Activated CD4-positive, alpha-beta T cell treated with anti-CD3 and anti-CD28 coated beads for 48 hours (primary cell): ENCODE measurements at places on chromosomes 13 and 19.

GRCh38 chr13:68124437-68125086, 894.4 kb upstream of the PCDH9 start:
- no peak for DNase-seq

DNA sequence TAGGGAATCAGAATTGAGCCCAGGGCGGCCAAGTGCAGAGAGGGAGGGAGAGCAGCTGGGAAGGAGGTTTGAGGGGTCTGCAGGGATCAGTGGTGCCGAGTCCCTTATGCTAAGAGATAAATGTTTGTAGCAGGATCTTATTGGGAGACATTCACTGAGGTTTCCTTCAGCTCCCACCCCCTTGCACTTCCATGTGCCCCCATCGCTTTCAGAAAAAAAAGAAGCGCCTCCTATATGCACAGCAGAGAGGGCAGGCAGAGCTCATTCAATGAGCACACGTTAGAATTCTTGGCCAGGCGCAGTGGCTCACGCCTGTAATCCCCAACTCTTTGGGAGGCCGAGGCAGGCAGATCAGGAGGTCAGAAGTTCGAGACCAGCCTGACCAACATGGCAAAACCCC, 28.0 kb downstream of the CYP4F2 start:
- no peak for DNase-seq

GRCh38 chr13:26707122-26708006, 53.2 kb downstream of the GPR12 start:
- DNase-seq = peak; percentile 51

DNA sequence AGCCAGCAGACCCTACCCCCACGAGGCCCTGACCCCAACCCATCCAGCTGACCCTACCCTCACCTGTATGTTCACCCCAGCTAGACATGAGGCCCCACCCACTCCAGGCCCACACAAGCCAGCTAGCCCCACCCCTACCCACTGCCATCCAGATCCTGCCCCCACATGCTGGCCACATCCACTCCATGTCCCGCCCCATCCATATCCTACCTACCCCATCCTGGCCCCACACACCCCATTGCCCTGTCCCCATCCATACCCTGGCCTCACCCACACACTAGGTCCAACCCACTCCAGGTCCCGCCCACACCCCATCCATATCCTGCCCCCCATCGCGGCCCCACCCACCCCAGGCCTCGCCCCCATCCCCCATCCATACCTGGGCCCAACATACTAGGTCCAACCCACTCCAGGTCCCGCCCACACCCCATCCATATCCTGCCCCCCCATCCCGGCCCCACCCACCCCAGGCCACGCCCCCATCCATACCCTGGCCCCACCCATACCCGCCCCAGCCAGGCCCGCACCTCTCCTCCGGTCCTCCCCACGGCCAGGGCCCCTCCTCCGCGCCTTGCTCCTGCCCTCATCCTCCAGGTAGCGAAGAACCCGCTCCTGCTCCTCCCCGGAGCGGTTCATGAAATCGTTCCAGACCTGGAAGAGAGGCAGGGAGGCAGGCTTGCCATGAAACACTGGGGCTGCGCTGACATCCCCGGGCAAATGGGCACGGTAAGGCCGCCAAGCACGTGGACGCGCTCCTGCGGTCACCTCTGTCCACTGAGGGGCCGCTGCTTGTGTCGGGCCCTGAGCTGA, 7.2 kb downstream of the RNU6-9 start:
- DNase-seq = peak; percentile 40

DNA sequence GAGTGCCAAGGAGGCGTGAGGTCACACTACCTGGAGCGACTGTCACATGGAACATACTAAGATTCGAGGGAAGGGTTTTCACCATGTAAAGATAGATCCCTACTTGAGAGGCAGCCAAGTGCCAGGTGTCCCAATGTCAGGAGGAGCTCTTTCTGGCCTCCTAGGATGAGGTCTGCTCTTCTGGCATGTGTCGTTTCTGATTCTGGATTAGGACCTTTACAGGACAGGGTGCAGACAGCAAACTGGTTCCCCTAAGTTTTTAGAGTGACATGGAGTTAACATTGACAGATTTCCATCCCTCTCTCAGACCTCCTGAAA, 75.3 kb downstream of the ZNF536 start:
- DNase-seq = no peak

DNA sequence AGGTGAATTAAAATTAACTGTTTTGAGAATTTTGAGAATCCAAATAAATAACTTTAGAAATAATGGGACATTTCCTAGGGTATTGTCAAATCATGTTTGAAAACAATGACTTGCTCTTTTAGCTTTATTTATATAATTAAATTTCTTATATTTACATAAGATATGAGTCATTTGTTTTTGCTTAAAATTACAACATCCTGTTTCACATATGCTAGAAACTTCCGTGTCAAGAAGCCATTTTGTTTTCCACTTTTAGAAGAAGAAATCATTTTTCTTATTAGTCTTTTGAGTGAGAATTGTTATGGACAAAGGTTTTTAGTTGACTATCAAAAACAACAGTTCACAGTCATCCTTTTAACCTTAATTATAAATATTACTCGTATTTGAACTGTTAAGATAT, 48.2 kb downstream of the DPY19L3 start:
- no peak for DNase-seq

- DNase-seq = peak; percentile 66
Observed at GRCh38 chr19:47093841-47094240, 19.7 kb downstream of the ZC3H4 start.

DNA sequence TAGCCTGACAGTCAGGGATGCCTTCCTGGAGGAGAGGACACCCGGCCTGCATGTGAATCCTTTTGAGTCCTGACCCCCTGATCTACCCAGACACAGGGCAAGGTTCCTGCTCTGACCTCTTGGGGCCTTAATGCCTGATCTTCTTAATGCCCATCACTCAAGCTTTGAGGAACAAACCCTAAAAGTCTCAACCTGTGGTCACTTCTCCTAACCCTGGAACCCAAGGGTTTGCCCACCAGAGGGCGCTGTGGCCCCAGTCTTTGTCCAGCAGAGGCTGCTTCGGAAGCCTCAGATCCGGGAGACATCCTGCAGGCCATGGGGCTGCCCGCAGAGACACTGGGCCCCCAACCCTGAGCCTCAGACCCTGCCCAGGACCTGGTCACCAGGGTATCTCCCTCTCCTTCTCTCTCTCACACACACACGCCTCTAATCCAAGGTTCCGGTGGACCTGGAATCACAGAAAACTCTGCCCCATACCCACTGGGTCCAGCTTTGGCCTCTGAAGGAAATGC, 9.8 kb upstream of the DPF1 start:
- peak; percentile 92 for DNase-seq

DNA sequence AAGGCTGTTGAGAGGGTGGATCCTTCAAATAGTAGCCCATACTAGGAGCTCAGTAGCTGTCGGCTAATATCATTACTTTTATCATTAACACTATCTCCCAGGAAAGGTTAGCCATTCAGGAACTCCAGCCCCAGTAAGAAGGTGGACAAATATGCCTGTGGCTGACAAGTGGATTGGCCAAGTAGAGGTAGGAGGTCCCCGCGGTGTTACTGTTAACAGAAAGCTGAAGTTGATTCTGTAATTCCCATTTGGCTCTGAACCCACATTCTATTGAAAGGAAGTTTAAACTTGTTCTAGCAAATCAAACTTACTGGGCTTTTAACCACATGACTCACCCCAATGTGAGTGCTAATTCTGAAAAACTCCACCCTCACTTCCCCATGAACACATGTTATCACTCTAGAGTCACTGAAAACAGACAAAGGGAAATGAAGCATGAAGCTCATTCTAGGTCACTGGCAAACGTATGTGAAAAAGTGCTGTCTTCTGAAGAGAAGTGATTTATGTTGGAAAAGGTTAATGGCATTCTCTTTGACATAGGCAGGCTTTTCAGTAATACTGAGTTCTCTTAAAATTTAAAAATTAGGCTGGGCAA, 273.5 kb downstream of the FGF14 start:
- DNase-seq = no peak

DNA sequence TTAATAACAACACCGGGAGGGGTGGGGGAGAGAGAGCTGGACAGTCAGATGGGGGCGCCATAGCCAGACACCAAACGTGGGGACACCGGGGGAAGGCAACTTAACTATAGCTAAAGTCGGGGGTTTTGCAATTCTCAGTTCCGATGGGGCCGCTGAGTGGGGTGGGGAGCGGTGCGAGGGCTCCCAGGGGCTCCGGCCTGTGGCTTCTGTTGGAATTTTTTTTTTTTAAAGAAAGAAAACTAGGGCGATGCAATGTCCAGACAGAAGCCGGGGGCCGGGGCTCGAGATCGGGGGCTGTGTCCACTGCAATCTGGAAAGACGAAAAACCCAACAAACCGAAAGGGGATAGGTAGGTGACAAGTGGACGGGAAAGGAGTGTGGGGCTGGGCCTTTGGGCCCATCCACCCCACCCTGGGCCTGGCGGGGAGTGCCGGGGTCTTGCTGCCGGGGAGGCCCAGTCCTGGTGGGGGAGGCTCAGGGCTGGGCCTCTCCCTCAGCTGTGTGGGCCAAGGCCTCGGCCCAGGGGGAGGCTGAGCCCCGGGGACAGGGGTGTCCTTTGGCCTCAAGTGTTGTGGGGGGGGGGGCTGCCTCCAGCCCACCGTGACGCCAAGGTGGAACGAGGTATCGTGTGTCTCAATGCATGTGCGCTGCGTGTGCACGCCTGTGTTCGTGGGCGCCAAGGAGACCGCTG, 17.3 kb downstream of the PRKCSH start:
- DNase-seq = no peak

DNA sequence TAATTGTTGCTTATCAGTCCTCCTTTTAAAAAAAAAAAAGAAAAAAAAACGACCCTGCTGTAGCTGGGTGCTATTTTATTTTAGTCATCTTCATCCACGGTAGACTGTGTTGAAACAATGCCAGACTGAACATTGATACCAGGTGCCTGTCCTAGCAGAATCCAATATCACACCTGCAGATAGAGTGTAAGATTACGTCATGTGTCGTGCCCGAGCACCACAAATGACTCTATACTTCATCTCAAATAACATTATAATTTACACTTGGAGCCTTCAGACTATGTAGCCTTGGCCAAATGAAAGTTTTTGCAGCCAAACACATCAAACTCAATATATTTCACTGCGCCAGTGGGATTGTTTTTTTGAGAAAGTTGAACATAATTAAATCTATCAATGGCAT, 410.6 kb downstream of the FGF9 start:
- no peak for DNase-seq

DNA sequence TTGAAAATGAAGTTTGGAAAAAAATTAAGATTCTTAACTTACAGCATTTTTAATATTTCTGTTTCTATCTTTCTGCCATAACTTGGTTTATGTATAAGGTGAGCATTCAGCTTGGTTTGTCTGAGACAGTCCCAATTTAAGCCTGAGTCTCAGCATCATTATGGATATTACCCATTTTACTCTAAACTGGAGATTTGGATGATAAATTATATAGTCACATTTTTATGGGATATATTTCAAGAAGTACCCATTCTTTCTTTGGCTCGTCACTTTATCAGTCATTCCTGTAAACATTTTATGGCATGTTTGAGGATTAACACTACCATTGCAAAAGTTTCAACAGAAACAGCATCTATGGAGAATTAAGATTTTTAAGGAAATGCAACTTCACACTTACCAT, 1129.0 kb upstream of the PCDH9 start:
- DNase-seq = no peak

DNA sequence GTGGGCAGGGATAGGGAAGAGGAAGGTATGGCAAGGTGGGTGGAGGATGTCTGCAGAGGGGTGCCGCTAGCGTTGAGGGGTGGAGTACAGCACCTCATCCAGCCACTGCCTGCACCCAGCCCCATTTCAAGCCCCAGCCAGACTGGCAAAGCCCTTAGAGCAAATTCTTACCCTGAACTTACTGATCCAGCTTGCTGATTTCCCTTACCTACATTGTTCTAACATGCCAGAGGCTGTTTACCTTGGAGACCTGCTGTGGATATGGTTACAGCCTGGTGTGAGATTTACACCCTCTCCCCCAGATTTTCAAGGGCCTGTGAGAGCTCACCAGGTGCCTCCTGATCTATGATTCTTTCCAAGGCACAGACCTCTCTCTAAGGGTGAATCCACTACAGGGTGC, 86.0 kb downstream of the ZNF726 start:
- DNase-seq = no peak

- DNase-seq = no peak
Observed at GRCh38 chr13:112583592-112584277, 4.2 kb downstream of the TUBGCP3 start.

GRCh38 chr13:108755083-108755482, 125.7 kb downstream of the MYO16 start:
- no peak for DNase-seq

- DNase-seq = no peak
Observed at GRCh38 chr13:109309625-109310363, 476.6 kb downstream of the IRS2 start.

GRCh38 chr13:50679321-50679720, 164.2 kb downstream of the DLEU7 start:
- no peak for DNase-seq

DNA sequence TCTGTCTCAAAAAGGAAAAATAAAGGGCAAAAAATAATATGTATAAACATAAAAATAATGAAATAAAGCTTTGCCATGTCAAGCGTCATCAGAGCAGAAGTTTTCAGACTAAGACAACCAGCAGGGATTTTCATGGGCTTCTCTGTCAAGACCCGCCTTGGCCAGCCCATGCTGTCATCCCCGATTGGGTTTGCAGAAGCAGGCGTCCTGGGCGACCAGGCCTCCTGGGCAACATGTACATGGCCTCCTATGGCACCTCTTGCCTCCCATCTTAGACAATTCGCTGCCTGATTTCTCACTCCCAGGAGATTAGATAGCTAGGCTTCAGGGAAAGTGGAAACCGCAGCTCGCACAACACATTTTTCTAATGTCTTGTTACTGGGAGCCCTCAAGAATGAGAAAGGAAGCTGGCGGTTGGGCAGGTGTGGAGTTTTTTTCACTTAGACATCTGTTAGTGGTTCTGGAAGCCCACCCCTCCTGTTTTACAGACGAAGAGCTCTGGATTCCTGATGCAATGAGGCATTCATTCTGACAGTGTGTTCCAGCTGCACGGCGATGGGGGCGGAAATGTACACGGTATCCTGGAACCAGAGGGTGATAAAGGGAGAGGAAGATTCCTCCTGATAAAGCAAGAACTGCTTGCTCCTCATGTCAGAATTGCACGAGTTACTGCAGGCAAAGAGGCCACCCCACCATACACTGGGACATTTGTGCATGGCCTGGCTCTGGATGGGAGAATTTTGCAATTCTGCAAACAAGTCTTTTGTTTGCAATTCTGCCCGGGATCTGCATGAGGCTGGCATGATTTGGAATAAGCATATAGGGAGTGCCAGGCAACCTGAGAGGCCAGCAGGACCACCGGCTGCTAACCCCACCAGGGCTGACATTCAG, 47.4 kb upstream of the KATNAL1 start:
- no peak for DNase-seq

GRCh38 chr13:76552041-76552772, 334.0 kb downstream of the KCTD12 start:
- DNase-seq = no peak

- DNase-seq = no peak
Observed at GRCh38 chr19:56109226-56109625, 11.9 kb downstream of the ZNF787 start.

GRCh38 chr19:14404312-14404711, 14.8 kb downstream of the DDX39A start:
- DNase-seq = no peak
